T-helper 1 cell (primary cell): ENCODE measurements at places on chromosomes 4 and X.

DNA sequence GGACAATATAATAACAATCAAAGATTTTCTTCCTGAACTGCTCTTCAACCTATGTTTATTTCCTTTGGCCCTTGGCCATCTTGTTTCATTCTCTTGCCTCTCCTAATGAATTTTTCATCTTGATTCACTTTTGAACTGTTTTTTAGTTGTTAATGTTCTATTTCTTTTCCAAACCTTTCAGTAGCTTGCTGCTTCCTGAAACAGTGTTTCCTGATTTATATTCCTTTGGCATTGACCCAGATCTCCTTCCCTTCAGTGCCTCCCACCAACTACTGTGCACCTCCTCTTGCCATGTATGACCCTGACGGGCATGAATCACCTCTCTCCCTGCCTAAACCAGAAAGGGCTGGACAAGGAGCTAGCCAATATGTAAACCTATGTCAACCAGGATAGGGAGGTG is 25.6 kb upstream of the SPP1 start:
- no peak for DNase-seq

- no peak for DNase-seq
Observed at GRCh38 chr4:83268491-83268890, 16.1 kb downstream of the COQ2 start.

- DNase-seq = no peak
Observed at GRCh38 chr4:100113732-100114131, 76.5 kb downstream of the DDIT4L start.

DNA sequence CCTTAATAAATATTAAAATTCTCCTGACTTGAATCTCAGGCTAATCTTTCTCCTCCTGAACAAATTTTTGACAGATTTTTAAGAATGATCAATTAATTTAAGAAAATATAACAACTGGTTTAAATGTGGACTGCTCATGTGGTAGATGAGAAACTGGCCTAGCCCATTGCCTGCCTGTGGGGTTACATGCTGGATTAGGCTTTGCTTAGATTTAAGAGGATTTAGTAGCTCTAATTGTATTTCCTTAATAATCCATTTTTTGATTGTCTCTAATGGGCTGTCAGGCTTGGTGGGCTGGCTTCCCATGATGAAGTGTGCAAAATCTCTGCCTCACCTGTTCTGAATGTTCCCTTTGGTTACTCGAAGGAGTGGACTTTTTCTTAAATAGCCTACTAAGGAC is 27.8 kb upstream of the LIMCH1 start:
- DNase-seq = no peak

GRCh38 chr4:168883513-168883912 is 126.5 kb downstream of the CBR4 start:
- no peak for DNase-seq

DNA sequence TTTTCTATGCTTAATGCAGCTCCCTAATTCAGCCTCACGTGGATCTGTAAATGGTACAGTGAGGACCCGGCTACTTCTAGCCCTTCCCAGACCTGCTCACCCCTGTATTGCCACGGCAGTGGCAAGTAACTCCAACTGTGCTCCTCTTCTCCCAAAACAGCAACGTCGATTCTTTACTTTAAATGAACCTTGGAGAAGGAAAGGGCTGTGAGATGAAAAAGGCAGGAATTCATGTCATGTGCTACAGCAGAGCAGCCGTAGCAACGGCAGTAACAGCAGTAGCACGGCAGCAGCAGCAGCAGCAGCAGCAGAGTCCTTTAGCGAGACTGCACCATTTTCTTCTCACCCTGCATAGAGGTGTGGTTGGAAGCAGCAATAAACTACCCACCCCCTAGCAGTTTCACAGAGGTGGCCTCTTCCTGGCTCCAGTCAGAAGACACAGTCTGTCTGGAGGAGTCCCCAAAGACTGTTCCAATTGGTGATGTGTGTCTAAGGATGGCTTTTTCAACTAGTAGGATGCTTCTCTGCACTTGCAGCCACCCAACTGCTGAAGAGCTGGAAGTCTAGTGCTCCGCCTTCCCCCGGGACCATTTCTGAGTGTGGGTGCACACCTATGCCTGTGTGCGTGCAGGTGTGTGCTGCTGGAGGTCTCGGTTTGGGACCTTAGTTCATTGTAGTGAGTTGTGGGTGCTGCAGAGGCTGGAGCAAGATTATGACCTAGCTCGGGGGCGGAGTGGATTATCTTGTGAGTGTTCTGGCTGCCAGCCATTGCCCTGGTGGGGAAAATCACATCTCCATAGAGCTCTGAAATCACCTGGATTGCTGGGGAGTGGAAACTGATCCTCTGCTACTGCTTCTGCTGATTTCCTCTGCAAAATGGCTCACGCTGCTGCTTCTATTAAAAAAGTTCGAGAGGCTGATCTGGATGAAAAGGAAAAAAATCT is 67.2 kb downstream of the ANK2 start:
- DNase-seq = no peak

DNA sequence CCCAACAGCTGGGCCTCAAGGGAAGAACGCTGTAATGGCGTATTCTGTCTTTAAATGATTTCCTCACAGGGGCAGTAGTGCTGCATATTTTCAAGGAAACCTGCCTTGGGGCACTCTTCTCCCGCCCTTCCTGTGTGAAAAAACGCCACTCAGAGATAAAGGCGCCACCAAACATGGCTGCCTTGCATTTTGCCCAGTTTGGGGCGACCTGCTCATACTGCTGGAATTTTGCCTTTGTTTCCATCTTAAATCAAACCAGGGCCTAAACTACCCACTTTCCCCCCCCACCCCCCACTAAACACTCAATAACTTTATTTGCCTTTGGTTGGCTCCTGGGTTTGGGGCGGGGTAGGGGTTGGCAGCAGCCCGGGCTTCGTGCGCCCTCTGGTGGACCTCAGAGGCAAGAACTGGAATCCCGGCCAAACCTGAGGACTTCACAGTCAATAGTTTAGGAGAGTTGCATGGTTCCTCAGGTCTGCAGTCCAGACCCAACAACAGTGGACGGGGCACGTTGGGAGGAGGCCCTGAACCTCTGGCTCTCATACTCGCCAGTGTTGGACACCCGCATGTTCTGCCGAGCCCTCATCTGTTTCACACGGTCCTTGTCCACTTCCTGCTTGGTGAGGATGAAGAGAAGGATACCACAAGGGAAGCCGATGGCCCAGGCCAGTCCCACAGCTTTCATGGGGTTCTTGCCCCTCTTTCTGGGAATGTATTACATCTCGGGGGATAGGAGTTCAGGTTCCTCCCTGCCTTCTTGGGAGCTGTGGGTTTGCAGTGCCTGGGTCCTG is 220.1 kb upstream of the STK26 start:
- no peak for DNase-seq

GRCh38 chrX:92270936-92271855 is 492.0 kb downstream of the PCDH11X start:
- DNase-seq = no peak

- no peak for DNase-seq
Observed at GRCh38 chr4:15878011-15878410, 60.5 kb downstream of the FGFBP1 start.

DNA sequence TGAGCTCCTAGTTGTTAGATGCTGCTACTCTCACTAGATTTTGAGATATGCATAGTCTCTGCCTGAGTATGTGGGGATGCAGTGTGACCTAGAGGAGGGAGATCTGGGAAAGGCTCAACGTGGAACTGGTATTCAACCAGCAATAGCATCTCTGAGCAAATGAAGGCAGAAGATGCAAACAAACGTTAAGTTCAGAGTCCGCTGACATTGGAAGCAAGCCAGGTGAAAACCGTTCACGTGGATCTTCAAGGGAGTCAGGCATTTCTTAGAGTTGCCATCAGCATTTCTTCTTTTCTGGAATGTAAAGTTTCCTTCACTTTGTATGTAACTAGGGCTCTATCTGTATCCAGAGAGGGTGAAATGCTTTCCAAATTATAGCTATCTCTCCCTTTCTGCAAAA is 59.9 kb downstream of the C4orf51 start:
- DNase-seq = no peak

DNA sequence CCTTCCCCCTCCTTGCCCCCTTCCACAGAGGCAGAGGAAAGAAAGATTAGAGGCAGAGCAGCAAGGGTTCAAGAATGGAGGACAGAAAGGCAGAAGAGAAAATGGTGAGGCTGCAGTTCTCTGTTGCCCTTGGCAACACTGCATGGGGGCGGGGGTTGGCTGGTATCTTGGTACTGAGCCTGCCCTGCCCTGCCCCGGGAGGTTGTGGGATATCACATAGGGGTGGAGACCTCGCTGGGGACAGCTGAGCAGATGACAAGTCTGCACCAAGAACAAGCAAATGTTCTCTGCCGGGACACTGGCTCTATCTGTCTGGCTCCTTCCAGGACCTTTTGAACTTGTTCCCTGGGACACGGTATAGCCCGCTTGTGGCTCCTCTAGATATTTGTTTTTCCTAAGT is 39.8 kb downstream of the NHS start:
- DNase-seq = no peak

GRCh38 chr4:6338175-6338950 is 68.7 kb downstream of the WFS1 start:
- DNase-seq = no peak

GRCh38 chr4:18106620-18107019 is 85.1 kb upstream of the LCORL start:
- DNase-seq = no peak

DNA sequence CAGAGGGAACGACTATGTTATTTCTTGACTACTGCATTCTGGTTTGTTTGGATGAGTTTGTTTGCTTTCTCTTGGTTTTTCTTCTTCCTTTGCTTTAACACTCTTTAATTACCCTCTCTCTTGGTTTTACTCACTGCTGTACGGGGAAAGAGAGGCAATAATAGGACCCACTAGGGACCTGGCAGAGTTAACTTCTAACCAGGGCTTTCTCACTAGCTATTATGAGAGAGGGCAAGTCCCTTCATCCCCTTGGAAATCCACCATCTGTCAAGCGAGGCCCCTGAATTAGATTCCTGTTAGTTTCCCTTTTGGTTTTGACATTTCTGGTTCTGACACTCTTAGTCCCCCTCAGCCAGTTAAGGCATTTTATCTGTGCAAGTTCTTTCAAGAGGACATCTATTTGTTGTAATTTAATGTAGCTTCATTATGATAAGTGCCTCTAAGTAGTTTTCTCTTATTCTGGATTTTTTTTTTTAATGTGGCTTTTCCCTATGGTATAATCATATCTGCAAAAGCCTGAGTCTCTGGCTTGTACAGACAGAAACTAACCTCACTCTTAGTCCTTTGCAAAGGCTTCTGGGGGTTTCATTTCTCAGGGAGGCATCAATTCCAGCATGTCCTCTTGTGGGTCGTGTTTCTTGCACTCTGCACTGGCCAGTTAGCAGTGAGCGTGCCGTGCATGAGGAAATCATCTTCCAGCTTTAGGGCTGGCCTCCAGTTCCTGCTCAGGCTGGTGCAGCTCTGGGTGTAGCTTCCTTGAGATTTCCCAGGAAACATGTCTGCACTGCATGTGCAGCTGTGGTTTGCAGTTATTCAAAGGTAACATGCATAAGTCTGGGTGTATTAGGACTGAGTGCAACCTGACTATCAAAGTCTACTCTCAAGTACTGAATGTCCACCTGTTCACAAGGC is 221.3 kb downstream of the STIM2 start:
- DNase-seq = no peak

GRCh38 chrX:129606918-129607317 is 47.8 kb downstream of the APLN start:
- DNase-seq = peak; percentile 17

- no peak for DNase-seq
Observed at GRCh38 chr4:183074288-183074990, 24.6 kb upstream of the WWC2 start.

DNA sequence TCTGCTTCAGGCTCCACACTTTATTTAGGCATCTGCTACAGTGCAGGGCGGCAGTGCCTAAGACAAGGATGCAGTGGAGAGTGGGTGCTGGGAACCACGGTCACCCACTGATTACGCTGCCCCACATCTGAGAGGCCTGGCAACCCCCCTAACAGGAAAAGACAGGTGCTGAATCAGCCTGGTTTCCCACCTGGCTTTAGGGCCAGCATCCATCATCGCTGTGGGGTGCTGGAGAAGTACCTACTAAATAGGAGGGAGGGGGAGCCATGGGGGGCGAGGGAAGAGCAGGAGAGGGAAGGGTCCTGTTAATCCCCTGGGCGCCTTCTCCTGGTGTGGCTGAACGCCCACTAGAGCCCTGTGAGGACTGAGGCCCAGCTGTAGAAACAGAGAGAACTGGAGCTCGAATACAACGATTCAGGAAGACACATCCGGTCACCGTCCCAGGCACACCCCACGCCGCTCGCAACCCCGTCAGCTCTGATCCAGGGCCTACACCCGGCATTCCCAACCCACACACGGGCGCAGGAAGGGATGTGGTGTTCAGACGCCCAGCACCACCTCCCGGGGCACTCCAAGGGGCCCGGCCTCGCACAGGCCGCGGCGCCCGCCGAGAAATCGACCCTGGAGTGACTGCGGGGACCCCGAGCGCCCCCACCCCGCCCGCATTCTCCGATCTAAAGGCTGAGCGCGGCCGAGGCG is 554 bp downstream of the DCTD start:
- no peak for DNase-seq

DNA sequence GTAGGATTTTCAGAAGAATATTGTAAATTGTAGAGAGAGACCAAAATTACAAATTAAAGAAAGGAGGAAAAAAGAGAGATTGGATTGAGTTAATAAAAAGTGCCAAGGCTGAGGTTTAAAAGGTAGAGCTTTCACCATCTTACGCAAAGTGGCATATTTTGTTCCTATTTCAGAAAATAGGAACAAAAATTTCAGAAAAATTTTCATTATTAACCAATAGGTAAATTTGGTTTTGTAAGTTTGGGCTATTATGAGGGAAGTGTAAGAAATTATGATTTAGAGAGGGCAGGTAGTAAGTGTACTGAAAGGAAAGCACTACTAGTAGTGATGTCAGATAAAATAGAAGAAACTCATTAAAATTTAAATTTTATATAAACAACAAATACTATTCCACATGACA is 479.7 kb downstream of the ACTRT1 start:
- no peak for DNase-seq

- DNase-seq = no peak
Observed at GRCh38 chr4:40586729-40587128, 42.9 kb downstream of the RBM47 start.

DNA sequence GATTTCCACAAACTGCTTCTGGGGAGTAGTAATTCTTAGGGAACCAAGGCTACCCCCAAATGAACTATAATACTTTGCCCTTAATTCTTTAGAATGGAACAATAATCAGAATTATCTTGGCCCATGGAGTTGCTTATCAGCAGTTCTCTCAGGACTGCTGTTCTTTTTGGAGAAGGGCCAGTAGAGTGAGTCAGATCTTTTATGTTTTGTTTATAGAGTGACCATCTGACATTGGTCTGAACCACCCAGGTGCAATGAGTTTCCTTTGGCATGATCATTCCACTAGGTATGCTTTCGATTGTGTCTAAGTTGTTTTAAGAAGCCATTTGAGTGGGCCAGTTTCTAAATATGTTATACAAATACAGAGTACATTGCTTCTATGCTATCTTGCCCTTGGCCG is 31.8 kb downstream of the PRRG1 start:
- no peak for DNase-seq

DNA sequence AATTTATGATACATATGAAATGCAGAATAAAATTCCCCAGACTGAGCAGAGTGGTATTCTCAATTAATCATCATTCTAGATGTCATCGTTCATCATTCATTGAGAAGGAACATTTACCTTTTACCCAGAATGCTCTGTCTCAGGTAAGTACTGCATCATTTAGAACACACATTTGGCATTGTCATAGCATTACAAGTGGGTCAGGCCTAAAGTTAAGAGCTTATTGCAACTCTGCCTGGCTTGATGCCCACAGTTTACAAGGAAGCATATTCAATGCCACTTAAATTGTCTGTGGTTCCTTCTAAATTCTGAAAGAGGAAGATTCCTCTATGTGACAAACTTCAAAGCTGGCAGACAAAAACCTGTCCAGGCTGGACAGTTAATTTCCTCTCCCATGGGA is 87.3 kb downstream of the CAMK2D start:
- DNase-seq = no peak

GRCh38 chr4:43485196-43485595 is 592.7 kb downstream of the GRXCR1 start:
- no peak for DNase-seq
